ENCODE measurements at places on chromosomes 13 and 19. TPM values are rescaled to one million over a fixed set of nuclear protein-coding genes. Genes with fewer than 3 reads are reported as not detected.
A peak's percentile ranks its signal among the peaks of the same experiment; 100 is the strongest.

FCAR gene
- total RNA-seq: not detected

WDR87 gene
- not detected for total RNA-seq

ANO8 gene
- 0.79 TPM for total RNA-seq

POMP gene
- total RNA-seq: 183 TPM

LILRB5 gene
- total RNA-seq: not detected

ZNF709 gene
- 3.9 TPM for total RNA-seq

ATP1A3 gene
- 0.04 TPM for total RNA-seq

S1PR4 gene
- not detected for total RNA-seq

ZNF627 gene
- total RNA-seq: 12.7 TPM

CGB3 gene
- not detected for total RNA-seq

CEBPA gene
- total RNA-seq: 103 TPM

RHPN2 gene
- total RNA-seq: 21.6 TPM

DNA sequence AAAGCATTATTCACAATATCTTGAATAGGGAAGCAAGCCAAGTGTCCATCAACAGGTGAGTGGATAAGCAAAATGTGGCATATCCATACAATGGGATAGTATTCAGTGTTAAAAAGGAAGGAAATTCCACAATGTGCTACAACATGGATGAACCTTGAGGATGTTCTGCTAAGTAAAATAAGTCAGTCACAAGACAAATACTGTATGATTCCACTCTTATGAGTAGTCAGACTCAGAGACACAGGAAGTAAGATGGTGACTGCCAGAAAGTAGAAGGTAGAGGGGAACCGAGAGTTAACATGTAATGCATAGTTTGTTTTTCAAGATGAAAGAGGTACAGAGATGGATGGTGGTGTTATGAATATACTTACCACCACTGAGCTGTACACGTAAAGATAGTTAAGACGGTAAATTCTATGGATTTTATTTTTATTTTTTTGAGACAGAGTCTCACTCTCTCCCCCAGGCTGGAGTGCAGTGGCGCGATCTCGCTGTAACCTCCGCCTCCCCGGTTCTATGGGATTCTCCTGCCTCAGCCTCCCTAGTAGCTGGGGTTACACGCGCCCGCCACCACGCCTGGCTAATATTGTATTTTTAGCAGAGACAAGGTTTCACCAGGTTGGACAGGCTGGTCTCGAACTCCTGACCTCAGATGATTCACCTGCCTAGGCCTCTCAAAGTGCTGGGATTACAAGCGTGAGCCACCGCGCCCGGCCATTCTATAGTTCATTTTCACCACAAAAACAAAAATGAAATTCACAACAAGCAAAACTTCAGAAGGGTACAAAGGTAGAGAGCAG lies 1.0 kb upstream of the CHAMP1 start:
- H3K27ac ChIP-seq: peak overlapping the region; percentile 89
- H3K4me1 ChIP-seq: peaks cover 52% of the 10 kb centered on the region
- no peaks in the 10 kb centered on the region for H3K36me3 ChIP-seq
- no peaks in the 10 kb centered on the region for H3K27me3 ChIP-seq
- no peak for DNase-seq
- H3K4me3 ChIP-seq: peak overlapping the region; percentile 71

DNA sequence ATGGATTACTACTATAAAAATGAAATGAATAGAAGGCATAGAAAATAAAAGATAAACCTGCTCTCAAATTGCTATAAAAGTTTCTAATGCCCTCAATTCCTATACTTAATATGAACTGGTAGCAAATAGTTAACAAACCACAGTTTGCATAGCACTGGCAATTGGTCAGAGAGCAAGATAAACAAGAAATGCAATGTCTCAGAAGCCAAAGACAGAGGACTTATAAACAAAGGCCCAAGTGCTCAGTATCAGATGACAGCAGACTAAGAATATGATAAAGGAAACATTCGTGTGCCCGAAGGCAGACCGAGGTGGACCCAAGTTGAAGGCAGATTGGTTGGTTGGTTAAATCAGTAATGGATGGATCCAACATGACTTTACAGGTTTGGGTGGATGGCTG lies 50.6 kb downstream of the IPO5 start:
- H3K4me3 ChIP-seq: no peak overlapping the region
- no peak overlapping the region for H3K27ac ChIP-seq
- H3K36me3 ChIP-seq: peaks cover 32% of the 10 kb centered on the region
- no peaks in the 10 kb centered on the region for H3K27me3 ChIP-seq
- DNase-seq: no peak

DNA sequence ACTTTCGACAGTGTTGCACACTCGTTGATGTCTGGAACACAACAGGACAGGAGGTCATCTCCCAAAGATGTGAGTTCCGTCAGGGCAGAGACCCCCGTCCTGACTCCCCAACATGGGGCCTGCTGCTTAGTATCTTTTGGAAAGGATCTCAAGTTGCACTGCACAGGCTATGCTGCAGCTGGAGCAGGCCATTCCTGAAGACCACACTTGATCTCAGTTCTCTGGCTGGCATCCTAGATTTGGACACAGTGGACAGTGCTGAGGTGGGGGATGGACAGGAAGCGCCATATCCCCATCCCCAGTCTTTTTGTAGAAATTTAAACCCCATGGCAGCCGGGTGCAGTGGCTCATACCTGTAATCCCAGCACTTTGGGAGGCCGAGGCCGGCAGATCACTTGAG lies 5.9 kb downstream of the ADGRE2 start:
- no peaks in the 10 kb centered on the region for H3K36me3 ChIP-seq
- no peak overlapping the region for H3K27ac ChIP-seq
- no peak overlapping the region for H3K4me3 ChIP-seq
- DNase-seq: no peak

DNA sequence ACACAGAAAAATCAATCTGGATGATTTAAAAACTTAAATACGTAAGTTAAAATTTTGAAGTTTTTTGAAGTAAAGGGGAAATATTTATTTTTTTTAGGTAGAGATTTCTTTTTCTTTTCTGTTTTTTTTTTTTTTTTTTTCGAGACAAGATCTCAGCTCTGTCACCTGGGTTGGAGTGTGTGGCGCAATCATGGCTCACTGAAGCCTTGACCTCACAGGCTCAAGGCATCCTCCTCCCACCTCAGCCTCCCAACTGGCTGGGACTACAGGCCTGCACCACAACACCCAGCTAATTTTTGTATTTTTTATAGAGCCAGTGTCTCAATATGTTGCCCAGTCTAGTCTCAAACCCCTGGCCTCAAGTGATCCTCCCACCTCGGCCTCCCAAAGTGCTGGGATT lies 120.4 kb upstream of the CLDN10 start:
- no peaks in the 10 kb centered on the region for H3K36me3 ChIP-seq
- DNase-seq: no peak
- no peaks in the 10 kb centered on the region for H3K27me3 ChIP-seq
- no peak overlapping the region for H3K27ac ChIP-seq
- no peaks in the 10 kb centered on the region for H3K4me1 ChIP-seq

GRCh38 chr19:55369653-55370304 lies 484 bp downstream of the IL11 start:
- peak overlapping the region; percentile 54 for H3K4me3 ChIP-seq
- H3K27me3 ChIP-seq: peaks cover 35% of the 10 kb centered on the region
- DNase-seq: no peak
- H3K27ac ChIP-seq: no peak overlapping the region
- no peaks in the 10 kb centered on the region for H3K36me3 ChIP-seq

- H3K4me1 ChIP-seq: peaks cover 13% of the 10 kb centered on the region
- H3K27ac ChIP-seq: no peak overlapping the region
- H3K4me3 ChIP-seq: no peak overlapping the region
- peak; percentile 36 for DNase-seq
These were observed 104.2 kb upstream of the IPO5 start for GRCh38 chr13:97849305-97849704.

GRCh38 chr13:27826379-27827353 lies 34.4 kb downstream of the GSX1 start:
- no peaks in the 10 kb centered on the region for H3K36me3 ChIP-seq
- H3K4me1 ChIP-seq: peaks cover 15% of the 10 kb centered on the region
- no peak overlapping the region for H3K27ac ChIP-seq
- peak; percentile 66 for DNase-seq
- peaks cover 23% of the 10 kb centered on the region for H3K27me3 ChIP-seq

- peaks cover 16% of the 10 kb centered on the region for H3K36me3 ChIP-seq
- H3K27ac ChIP-seq: no peak overlapping the region
- no peak for DNase-seq
- no peak overlapping the region for H3K4me3 ChIP-seq
- peaks cover 50% of the 10 kb centered on the region for H3K4me1 ChIP-seq
These were observed 8.9 kb upstream of the ELF1 start for GRCh38 chr13:41028051-41028450.

GRCh38 chr13:101795025-101795424 lies 342.6 kb downstream of the ITGBL1 start:
- H3K4me3 ChIP-seq: no peak overlapping the region
- no peak for DNase-seq
- no peaks in the 10 kb centered on the region for H3K4me1 ChIP-seq
- H3K27ac ChIP-seq: no peak overlapping the region

- H3K27ac ChIP-seq: no peak overlapping the region
- H3K4me3 ChIP-seq: no peak overlapping the region
- no peaks in the 10 kb centered on the region for H3K27me3 ChIP-seq
- H3K4me1 ChIP-seq: no peaks in the 10 kb centered on the region
These were observed 80.7 kb upstream of the OLFM4 start for GRCh38 chr13:52947921-52948373.

DNA sequence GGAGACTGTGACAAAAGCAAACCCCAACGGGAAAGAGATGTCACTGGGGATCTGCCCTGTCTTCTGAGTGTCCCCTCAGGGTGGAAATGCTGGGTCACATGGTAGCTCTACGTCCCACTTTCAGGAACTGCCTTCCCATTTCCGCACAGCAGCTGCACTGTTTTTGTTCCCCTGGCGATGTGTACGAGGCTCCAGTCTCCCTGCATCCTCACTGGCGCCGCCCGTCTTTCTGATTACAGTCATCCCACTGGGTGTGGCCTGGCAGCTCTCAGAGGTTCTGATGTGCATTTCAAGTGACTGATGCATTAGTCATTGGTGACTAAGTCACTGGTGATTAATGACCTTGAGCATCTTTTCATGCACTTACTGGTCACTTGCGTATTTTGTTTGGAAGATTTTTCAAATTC lies 21.2 kb downstream of the PCID2 start:
- no peaks in the 10 kb centered on the region for H3K27me3 ChIP-seq
- peaks cover 30% of the 10 kb centered on the region for H3K4me1 ChIP-seq
- DNase-seq: peak; percentile 83

DNA sequence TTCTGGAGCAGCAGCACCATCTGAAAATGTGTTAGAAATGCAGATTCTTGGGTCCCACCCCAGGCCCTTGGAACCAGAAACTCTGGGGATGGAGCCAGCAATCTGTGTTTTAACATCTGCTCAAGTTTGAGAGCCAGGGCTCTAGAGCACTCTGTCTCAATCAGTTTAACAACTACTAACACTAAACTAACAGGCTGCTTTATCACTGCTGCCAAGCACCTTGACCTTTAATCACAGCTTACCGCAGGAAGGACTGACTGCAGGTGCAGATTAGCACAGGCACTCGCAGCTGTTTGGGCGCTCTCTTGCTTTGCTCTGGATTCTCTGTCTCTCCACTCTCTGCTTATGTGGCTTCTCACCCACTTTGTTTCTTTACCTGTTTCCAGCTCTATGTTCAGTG lies 163.5 kb downstream of the MTUS2 start:
- H3K4me3 ChIP-seq: no peak overlapping the region
- no peaks in the 10 kb centered on the region for H3K4me1 ChIP-seq
- H3K27me3 ChIP-seq: no peaks in the 10 kb centered on the region
- no peak for DNase-seq

All from HepG2 (cell line).